Mammary epithelial cell (primary cell): ENCODE measurements at places on chromosomes 5 and 9.

GRCh38 chr5:36029914-36030313 is 36.8 kb downstream of the UGT3A2 start:
- no peak for DNase-seq

GRCh38 chr5:134749415-134749814 is 9.2 kb upstream of the DDX46 start:
- DNase-seq, result no peak

GRCh38 chr5:159899067-159900049 is 16.9 kb upstream of the ADRA1B start:
- DNase-seq, result peak; percentile 66

- no peak for DNase-seq
These were observed 205.2 kb upstream of the ZNF608 start for GRCh38 chr5:124951661-124952060.

- DNase-seq, result no peak
These were observed 2.8 kb upstream of the HMCN2 start for GRCh38 chr9:130262771-130263170.

GRCh38 chr5:146009020-146009419 is 72.6 kb downstream of the SH3RF2 start:
- no peak for DNase-seq

DNA sequence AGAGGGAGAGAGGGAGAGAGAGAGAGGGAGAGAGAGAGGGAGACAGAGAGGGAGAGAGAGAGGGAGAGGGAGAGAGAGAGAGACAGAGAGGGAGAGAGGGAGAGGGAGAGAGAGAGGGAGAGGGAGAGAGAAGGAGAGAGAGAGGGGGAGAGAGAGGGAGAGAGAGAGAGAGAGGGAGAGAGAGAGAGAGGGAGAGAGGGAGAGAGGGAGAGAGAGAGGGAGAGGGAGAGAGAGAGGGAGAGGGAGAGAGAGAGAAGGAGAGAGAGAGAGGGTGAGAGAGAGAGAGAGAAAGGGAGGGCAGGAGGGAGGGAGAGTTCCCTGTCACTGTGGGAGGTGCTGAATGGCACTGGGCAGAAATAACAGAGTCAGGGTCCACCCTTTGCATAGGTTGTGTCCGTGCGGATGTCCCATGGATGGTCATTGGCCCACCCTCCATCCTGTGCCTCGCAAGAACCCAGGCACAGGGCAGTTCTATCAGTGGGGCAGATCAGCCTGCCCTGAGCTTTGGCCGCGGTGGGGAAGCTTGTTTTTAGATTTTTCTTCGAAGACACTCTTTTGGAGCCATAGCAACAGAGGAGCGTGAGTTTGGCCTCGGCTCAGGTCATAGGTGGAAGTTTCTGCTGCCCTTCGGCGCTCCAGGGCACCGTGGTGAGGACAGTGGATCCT is 30.1 kb downstream of the ADAMTSL2 start:
- DNase-seq, result no peak
